Stimulated activated CD4-positive, alpha-beta T cell treated with anti-CD3 and anti-CD28 coated beads, Interleukin-1b, Interleukin-23, amount 100 ng/mL, for 24 hours (primary cell): ENCODE measurements at places on chromosomes 1 and 21.
A peak's percentile ranks its signal among the peaks of the same experiment; 100 is the strongest.

GRCh38 chr1:78667939-78668338 is 18.3 kb downstream of the IFI44 start:
- DNase-seq, result no peak

- no peak for DNase-seq
These were observed 42.2 kb downstream of the H3-3A start for GRCh38 chr1:226104671-226105121.

DNA sequence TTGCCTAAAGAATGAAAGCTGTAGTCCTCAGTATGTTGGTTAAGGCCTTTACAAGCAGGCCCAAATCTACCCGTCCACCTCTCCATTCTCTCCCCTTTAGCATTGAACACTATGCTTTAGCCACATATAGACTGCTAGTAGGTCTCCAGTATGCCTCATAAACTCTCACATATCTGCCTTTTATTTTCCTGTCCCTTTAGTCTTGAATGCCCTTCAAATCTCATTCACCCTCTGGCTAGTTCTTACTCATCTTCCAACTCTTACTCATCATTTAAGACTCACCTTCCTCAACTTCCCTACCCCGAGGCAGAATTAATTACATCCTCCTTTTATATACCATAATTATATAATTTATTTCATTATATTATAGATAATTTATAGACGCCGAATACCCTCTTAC is 78.7 kb upstream of the TSPAN2 start:
- no peak for DNase-seq

DNA sequence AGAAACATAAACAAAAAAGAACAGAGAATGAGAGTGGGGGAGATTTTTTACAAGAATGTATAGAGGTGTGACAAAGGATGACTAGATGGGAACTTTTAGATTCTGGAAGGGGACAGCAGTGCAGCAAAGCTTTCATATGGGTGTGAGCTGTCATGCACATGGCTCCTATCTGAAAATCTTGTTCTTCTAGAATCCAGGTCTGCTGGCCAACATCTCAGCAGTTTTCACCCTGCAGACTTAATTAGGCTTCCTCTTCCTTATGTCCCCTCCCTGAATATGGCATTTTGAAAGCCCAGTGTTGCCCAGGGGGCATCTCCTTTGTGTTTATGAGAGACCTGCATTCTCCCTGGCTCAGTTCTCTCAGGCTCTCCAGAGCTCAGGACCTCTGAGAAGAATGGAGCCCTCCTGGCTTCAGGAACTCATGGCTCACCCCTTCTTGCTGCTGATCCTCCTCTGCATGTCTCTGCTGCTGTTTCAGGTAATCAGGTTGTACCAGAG is at the start of gene CYP4Z1:
TSS of gene CYP4Z1 (plus strand) at position 135 of the 498 bp plus-strand sequence. CDS start at position 395, 260 bp downstream.
- DNase-seq, result no peak

DNA sequence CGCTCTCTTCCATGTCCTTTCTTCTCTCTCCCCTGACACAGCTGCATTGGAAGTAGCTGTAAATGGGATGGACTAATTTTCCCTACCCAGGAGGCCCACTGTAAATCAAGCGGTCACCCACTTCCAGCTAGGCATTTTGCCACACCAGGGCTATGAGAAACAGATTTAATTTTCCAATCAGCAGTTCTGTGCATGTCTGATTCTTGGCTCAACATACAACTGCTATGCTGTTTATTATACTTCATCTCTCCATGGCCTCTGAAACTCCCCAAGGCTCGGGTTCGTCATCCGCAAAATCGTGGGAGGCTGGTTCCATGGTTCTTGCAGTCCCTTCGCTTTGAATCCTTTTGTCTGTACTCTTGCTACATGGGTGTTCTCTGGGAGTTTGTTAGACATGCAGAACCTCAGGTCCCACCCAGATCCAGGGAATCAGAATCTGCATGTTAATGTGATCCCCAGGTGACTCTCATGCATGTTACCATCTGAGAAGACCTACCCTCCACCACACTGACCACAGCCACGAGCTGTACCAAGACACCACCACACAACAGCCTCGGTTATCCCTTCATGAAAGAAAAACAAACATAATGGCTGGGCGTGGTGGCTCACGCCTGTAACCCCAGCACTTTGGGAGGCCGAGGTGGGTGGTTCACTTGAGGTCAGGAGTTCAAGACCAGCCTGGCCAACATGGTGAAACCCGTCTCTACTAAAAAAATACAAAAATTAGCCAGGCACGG is 190.5 kb downstream of the GABPA start:
- DNase-seq, result no peak

DNA sequence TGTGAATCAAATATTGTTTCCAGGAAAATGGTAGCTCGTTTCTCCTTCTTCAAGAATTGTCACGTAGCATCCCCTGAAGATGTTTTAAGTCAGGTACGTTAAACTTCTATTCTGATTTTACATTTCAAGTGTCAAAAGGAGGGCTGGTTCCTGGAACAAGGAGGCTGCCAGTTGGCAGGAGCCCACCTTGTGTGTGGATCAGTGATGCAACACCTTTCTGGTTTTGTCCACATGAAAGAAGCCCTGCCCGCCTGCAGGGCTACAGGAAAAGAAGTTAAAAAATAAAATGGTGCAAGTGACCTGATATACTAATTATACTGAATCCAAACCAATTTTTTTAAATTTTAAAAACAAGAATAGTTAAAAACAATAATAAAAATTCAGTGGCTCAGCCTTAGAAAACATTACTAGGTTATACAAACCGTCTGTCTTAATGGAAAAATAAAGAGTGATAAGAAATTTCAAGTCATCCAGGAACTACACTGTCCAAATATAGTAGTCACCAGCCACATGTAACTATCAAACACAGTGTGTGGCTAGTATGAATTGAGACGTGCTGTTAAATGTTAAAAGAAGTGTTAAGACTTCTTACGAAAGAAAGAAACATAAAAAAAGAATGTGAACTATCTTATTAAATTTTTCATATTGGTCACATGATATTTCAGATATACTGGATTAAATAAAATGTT is 123.1 kb downstream of the APP start:
- no peak for DNase-seq

DNA sequence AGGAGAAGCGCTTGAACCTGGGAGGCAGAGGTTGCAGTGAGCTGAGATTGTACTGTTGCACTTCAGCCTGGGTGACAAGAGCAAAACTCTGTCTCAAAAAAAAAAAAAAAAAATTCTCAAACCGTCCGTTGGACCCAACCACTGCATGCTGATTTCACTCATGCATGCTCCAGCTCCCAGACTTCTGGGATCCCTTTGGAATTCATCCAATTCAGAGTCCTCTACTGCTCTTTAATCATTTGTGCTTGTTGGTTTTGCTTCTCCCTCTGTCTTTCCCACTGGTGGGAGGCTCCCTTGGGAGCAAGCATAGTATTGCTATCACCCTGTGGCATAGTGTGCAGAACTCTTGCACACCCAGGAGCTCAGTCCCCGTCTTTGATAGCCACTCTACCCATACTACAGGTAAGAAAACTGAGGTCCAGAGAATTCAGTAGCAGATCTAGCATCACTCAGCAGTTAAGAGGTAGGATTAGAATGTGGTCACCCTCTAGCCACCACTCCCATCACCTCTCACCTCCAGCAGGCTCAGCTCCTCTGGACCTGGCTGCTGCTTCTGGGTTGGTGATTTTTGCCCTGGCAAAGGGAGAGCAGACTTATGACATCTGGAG is 3.1 kb upstream of the LMNA start:
- no peak for DNase-seq

DNA sequence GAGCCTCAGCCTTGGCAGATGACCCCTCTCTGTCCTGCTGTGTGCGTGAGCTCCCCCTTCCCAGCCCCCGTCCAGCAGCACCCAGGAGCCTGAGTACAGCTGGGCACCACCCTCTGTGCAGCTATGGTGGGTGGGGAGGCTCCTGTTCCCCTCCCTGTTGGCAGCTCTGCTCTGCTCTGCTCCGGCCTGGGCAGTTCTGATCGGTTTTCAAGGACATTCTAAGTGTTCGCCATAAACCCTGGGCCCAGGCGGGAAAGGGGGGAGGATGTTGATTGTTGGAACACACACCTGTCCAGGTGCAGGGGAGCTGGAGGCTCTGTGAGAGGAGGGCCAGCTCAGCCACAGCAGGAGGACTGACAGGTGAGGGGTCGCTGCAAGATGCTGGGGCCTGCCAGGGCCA is at the start of gene CLCNKB:
TSS of gene CLCNKB (plus strand) at position 262 of the 400 bp plus-strand sequence. CDS start 711 bp downstream, outside the sequence.
- DNase-seq, result no peak

DNA sequence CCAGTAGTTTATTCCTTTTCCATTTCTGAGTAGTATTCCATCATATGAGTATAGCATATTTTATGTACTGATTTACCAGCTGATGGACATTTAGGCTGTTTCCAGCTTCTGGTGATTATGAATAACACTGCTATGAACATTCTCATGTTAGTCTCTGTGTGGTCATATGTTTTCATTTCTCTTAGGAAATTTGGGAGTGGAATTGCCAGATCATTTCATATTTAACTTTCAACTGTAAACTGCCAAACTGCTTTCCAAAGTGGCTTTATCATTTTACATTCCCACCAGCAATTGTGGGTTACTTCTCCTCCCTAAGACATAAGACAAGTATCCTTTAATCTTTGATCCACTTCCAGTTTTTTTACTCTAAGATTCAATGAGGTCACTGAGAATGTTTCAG is 85.7 kb upstream of the RALGPS2 start:
- DNase-seq, result no peak

DNA sequence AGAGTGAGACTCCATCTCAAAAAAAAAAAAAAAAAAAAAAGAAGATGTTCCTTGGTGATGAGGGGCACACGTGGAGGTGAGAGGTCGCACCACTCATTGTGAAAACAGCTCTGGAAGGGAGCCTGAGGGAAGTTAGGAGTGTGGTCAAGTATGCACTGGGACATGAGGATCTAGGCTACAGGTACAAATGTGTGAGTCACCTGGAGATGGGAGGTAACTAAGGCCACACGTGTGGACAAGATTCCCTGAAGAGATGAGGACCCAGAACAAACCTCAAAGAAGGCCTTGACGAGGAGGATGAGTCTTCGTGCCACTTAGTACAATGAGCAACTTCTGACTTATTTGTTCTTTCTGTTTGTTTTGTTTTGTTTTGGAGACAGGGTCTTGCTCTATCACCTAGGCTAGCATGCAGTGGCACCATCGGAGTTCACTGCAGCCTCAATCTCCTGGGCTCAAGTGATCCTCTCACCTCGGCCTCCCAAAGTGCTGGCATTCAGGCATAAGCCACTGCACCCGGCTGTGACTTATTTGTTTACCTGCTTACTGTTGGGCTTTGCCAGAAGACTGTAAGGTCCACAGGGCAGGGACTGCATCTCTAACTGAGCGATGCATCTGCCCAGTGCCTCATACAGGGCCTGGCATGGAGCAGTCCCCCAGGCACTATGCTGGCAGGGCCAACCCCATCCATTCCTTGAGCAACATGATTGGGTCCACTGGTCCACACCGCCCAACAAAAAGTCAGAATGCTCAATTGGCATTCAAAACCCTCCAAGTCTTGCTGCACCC is 6.4 kb downstream of the ASAP3 start:
- no peak for DNase-seq

GRCh38 chr1:93908394-93909145 is 660 bp downstream of the GCLM start:
- peak; percentile 9 for DNase-seq

DNA sequence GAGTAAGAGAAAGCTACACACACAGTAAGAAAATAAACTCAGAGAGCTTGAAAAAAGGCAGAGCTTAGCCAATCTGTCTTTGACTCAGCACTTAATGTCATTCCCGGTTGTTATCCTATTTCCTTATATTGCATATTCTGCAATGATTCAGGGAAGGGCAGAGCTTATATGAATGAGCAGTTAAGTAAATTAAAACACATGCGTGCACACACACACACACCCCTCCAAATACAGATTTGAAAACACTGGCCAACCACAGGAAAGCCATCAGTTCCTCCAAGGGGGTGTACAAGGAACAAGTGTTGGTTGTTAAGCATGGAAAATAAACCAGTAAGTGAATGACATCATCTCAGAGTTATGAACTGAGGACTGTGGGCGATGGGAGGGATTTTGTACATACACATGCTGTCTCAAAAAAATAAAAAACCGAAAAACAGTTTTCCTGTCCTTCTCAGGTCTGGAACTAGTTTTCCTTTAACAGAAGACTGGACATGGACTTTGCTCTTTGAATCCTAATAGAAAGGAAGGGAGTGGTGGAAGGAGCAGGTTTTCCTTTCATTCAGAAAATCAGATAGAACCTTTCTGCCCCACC is 1.0 kb downstream of the IQGAP3 start:
- no peak for DNase-seq

GRCh38 chr1:209822706-209823105 is 5.1 kb upstream of the UTP25 start:
- no peak for DNase-seq
